Karpas-422 (cell line): ENCODE measurements at places on chromosomes 13 and 19. TPM values are rescaled to one million over a fixed set of nuclear protein-coding genes. Genes with fewer than 3 reads are reported as not detected.

TLE2 gene
- not detected in 2 replicates for total RNA-seq

LINGO3 gene
- total RNA-seq: not detected in 2 replicates

ZNF546 gene
- 6.0 and 10.4 TPM in 2 replicates for total RNA-seq

LHB gene
- total RNA-seq: not detected in 2 replicates

POLR2I gene
- total RNA-seq: 175 and 322 TPM in 2 replicates
